ENCODE measurements at places on chromosomes 13 and 19.

DNA sequence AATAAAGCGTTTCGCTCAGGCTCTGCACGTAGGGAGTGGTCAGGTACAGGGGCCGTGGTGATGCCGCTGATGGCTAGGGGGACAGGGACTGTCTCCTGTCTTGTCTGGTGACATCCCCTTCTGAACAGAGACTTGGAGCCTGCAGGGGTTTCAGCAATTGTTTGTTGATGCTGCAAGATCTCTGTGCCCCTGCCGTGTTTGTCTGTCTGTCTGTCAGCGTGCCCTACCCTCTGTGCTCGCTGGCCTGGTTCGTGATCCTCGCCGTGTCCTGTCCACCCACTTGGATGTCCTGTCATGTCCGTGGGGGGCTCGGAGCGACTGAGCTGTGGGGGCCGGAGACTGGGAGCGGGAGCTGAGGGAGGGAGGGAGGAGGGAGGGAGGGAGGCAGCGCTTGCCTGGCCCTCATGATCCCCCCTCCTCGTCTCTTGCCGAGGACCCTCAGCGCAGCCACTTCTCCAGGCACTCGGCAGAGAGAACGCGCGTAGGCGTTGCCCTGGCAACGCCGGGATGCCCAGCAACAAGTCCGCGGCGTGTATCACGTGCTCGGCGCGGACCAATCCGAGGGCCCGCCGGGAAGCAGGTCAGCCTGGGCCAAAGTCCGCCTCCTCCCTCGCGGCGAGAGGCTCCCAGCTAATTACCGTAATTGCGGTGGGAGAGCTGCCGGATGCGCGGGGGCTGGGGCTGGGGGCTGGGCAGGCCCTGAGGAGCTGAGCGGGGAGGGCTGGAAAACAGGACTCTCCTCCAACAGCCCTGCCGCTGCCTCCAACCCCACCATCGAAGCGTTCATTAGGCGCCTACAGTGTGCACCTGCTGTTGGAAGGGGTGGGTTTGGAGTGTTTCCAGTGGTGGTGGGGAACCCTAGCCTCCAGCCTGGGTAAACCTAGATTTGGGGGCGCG is 31.9 kb upstream of the FEM1A start:
- peak; percentile 90 for DNase-seq

DNA sequence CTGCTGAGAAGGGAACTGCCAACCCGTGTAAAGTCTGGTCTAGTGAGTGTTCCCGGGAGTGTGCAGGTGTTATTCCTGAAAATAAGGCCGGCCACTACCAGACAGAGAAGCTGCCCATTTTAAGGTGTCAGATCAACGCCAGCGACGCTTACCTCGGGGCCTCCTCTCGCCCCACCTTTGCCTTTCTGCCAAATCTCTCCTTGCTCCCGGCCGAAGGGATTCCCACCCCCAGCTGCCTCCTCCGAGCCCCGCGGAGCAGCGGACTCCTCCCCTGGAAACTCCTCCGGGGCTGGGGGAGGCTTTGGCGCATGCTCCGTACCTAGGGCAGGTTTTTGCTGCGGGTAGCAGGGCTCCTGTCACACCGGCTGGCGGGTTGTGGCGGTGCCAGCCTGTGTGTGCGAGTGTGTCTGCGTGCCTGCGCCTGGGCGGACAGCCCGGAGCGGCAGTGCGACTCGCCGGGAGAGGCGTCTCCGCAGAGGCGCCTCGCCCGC is at the start of gene HS6ST3:
HS6ST3 (plus strand) TSS at position 359 of the 491 bp plus-strand sequence.
- peak; percentile 47 for DNase-seq

DNA sequence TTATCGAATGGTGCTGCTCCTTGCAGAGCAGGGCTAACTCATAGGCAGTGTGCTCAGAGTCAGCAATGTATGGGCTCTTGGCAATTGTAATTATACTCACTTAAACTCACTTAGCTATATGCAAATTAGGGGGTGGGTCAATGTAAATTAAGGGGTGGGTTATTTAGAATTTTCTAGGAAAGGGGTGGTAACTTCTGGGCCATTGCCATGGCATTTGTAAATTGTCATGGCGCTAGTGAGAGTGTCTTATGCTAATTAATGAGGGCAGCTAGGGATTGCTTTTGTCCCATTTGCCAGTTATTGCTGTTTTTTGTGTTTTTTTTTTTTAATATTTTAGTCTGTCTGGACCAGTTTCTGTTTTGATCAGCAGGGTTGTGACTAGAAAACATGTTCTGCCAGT is 68.4 kb downstream of the DIAPH3 start:
- DNase-seq: no peak

GRCh38 chr13:32993145-32993544 is 23.1 kb upstream of the KL start:
- no peak for DNase-seq

DNA sequence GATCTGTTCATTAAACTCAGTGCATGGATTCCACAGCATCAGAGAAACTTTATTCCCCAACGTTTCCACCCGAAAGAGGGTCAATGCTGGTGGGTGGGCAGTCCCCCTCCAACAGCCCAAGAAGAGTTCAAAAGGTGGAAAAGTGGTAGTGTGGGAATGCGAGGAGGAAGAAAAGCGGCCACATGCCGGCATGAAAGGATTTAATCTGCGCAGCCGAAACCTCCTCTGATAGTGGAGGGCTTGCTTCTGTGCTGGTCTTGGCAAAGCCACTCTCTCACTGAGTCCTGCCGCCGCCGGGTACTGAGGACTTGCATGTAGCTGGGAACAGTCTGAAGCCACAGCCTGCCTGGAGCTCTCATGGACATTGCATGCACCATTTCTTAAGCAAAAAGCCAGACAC is 136.2 kb upstream of the ZNF536 start:
- no peak for DNase-seq

DNA sequence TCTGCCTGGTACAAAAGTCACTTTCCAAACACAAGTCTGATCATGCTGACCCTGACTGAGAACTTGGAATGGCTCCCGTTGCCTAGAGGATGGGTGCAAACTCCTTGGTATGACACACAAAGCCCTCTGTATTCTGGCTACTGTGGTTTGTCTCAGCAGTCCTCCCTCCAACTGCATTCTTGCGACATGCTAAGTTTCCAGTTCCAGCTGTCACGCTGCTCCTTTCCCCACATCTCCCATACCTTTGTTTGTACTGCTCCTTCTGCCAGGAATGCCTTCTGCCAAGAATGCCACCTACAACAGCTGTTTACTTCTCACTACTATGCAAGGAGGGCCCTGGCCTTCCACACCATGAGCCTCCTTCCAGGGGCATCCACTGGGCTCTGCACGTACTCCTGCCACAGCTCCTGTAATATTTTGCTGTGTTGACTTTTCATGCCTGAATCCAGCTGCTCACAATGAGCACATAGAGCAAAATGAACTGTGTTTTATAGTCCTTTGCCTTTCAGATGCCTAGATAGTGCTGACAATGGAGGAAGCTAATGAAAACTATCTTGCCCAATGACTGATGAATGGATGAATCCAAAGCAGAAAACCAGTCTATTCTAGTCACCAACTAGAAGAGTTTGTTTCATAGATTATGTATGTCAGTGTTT is 543.7 kb downstream of the EFNB2 start:
- no peak for DNase-seq

- no peak for DNase-seq
Observed at GRCh38 chr13:112248406-112248760, 127.8 kb upstream of the SPACA7 start.

- no peak for DNase-seq
Observed at GRCh38 chr13:72804301-72804700, 22.4 kb downstream of the PIBF1 start.

GRCh38 chr13:44826591-44827350 is 162.5 kb downstream of the NUFIP1 start:
- no peak for DNase-seq

DNA sequence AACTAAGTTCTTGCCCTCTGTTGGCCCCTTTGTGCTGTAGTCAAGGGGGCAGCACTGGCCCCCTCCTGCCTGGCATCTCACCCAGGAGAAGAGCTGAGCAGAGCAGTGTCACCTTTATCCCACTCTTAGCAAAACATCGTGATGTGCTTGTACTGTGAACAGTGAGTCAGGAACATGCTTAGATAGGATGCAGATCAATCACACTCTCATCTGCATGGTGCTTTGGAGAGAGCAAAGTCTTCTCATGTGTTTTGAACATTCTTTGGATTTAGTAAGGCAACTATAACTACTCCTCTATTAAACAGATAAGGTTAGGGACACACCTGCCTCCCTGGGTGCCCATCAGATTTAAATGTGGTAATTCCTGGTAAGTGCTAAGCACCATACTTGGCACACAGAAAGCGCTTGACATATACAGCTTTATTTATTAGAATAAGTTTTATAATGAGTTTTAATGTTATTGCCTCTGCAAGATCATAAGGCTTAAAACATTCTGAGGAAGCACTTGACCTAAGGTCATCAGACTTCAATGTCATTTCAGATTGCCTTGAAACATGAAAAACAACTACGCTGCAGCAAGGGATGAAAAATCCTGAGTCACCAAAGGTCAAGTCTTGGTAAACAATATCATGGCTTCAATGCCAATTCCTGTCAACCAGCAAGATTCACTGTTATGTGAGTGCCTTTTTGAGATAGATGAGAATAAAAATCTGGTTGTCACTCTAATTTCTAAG is 82.4 kb upstream of the IRS2 start:
- no peak for DNase-seq
